ENCODE measurements at places on chromosomes 4 and X.

DNA sequence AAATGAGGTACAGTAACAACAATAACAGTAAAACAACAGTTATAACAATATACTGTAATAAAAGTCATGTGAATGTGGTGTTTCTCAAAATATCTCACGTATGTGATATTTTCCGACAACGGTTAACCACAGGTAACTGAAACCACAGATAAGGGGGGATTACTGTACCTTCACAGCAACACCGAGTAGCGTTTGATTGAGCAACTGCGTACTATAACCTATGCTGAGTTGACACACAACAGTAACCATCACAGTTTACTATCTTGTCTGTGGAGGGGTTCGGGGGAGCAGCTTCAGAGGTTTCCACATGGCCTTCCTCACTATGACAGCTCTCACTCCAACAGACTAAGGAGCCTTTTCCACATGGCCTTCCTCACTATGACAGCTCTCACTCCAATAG, 13.4 kb downstream of the RBMX2 start:
- no peak for DNase-seq

- no peak for DNase-seq
Measured at GRCh38 chr4:16852228-16852627, 46.2 kb downstream of the LDB2 start.

- peak; percentile 79 for DNase-seq
Measured at GRCh38 chr4:14856062-14856933, 146.0 kb upstream of the CPEB2 start.

- peak; percentile 41 for DNase-seq
Measured at GRCh38 chrX:45070116-45071007, 130.3 kb downstream of the DIPK2B start.

DNA sequence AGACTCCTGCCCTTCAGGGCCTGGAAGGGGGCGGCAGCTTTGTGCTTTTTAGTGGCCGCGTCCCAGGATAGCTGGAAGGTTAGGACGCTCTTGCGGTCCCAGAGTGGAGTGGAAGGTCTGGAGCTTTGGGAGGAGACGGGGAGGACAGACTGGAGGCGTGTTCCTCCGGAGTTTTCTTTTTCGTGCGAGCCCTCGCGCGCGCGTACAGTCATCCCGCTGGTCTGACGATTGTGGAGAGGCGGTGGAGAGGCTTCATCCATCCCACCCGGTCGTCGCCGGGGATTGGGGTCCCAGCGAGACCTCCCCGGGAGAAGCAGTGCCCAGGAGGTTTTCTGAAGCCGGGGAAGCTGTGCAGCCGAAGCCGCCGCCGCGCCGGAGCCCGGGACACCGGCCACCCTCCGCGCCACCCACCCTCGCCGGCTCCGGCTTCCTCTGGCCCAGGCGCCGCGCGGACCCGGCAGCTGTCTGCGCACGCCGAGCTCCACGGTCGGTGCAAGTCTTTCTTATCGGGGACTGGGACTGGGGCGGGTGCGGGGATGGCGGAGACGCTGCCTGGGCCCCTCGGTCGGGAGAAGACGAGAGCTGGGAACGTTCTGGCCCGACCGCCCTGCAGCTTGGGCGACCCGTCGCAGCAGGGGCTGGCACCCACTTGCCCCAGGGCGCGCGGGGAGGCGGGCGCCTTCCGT, at the start of gene EDNRA:
Gene EDNRA, plus strand, starts transcription at position 207 of the 686 bp plus-strand sequence. CDS start 4,585 bp downstream, outside the sequence.
- DNase-seq, result no peak

- DNase-seq, result peak; percentile 34
Measured at GRCh38 chr4:74038086-74038424, 434 bp downstream of the CXCL3 start.

- no peak for DNase-seq
Measured at GRCh38 chrX:46754586-46755061, 4.3 kb downstream of the SLC9A7 start.

DNA sequence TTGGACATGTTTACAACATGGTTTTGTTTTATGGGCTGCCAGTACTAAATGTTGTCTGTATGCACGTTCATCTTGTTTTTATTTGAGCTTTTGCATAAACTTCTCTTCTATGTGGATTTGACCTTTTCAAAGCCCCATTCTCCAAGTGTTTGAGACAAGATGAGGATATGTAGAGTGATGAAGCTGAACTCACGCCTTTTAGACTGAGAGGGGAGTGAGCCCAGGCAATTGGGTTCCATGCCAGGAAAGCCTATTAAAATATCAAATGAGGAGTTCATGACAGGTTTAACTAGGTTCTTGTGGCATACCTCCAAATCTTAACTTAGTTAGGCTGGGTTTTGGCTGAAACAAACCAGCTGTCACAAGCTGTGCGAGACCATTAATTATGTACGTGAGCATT, 170.4 kb upstream of the LDB2 start:
- no peak for DNase-seq

GRCh38 chr4:156957556-156957955, 14.0 kb downstream of the PDGFC start:
- DNase-seq, result no peak

DNA sequence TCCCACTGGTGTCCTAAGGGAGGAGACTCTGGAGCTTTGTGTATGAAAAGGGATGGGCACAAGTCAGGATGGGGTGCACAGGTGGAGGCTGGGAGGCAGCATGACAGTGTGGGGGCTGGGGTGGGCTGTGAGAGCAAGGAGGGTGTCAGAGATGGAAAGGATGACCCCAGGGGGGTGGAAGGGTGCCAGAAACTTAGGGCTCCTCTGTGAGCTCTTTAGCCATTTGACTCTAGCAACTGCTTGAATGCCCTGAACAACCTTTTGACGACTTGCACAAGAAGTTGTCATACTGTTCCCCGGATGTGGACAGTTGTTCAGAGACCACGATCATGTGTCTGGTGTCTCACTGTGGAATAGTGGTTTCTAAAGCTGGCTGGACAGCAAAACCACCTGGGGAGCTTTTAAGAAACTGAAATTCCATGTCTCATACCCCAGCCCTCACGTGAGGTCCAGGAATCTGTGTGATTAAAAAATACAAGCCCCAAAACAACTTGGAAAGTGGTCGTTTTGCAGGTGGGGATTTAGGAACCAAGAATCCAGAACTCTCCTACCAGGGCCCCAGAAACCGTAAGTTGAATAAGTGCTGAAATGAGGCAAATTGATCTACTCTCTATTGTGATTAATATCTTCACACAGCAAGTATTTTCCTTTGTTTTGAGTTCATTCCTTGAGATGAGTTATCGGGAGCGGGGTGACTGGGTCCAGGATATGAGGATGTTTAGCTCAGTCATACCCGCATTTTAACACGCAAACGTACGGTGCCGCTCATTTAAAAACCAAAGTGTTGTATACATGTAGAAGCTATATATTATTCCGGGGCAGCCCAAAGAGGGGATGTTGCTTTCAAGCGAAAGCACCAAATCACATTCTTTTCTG, 3.4 kb downstream of the RHOH start:
- DNase-seq, result no peak

- no peak for DNase-seq
Measured at GRCh38 chr4:96315815-96316214, 475.9 kb downstream of the PDHA2 start.

- DNase-seq, result no peak
Measured at GRCh38 chr4:140719686-140720085, 36.5 kb downstream of the TBC1D9 start.

DNA sequence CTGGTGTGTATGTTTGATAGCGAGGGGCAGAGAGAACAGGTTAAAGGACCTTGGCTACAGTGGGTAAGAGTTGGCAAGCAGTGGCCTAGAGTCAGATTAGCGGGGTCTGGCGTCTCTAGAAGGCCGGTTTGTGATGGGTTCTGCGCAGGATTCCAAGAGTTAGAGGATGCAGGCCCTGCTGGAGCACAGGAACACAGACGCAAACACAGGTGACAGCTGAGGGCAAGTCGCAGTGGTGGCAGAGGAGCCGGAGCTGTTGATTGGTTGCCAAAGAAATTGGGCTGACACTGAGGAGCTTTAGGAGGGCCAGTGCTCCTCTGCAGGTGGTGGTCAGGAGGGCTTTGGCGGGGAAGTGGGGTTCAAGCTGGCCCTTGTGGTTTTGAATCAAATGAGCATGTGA, 3.8 kb downstream of the TADA2B start:
- DNase-seq, result no peak

GRCh38 chr4:101355246-101355645, 7.9 kb upstream of the PPP3CA start:
- DNase-seq, result no peak
